Stimulated activated CD8-positive, alpha-beta memory T cell treated with anti-CD3 and anti-CD28 coated beads, Interleukin-15, amount 100 ng/mL, for 48 hours (primary cell): ENCODE measurements at places on chromosomes 11 and 22.

DNA sequence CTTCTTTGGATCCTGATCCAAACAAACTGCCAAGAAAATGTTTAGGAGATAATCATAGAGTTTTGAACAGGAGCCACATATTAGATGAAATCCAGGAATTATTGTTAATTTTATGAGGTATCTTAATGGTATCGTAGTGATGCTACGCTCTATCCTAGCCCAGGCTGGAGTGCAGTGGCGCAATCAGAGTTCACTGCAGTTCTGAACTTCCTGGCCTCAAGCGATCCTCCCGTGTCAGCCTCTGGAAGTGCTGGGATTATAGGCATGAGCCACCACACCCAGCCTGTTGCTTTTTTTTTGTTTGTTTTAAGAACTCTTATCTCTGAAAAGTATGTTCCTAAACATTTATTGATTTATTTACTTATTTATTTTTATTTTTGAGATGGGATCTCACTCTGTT lies 2.4 kb downstream of the GSTT4 start:
- no peak for DNase-seq

- DNase-seq = no peak
Observed at GRCh38 chr22:33255791-33256190, 197.6 kb upstream of the SYN3 start.

DNA sequence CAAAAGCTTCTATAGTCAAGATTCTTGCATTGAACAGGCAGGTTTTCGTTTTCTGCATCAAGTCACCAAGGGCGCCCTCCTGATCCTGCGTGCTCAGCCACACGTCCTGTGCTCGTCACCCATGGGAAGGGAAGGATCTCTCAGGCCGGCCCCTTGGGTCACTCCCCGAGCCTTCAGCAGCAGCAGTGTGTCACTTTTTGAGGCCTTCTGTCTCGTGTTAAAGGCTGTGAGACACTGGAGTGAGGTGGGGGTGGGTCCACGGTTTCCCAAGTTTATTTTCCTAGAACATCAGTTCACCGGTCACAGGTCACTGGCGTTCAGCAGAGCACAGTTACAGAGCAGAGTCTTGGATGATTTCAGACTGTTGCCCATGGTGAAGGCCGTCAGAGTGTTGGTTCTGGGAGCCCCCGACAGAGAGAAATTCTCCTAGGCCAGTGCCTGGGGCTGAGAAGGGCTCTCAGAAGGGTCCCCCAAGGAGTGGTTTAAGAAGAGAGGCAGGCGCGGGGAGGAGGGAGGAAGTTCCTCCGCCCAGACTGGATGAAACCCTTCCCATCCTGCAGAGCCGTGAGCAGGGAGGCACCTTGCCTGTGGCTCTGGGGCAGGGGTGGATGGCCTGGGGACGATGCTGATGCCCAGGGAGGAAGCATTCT lies 13.5 kb upstream of the ADORA2A start:
- no peak for DNase-seq

DNA sequence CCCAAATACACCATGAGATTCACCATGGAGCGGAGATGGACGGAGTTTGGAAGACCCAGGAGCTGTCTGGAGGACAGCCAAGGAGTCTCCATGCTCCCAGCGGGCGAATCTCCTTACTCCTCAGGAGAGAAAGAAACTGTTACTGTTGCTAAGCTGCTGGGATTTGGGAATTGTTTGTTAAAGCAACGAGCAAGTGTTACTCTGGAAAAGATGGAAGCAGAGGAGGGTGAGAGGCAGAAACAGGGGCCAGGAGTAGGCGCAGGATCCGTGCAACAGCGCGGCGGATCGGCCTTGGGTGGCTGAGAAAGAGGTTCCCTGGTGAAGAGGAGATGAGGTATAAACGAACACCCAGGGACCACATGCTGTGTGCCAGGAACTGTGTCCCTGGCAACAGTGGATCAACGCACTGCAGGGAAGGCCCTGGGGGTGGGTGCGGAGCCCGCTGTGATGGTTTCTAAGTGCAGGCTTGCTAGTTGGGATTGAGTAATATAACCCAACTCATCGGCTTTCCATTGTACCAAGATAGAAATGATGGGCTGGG lies 1436.4 kb downstream of the BRD1 start:
- DNase-seq = no peak
